ENCODE measurements at places on chromosomes 16 and 17. TPM values are rescaled to one million over a fixed set of nuclear protein-coding genes. Genes with fewer than 3 reads are reported as not detected.
A peak's percentile ranks its signal among the peaks of the same experiment; 100 is the strongest.

The SPNS2 gene
- total RNA-seq: 110 TPM

The TK1 gene
- total RNA-seq: 245 TPM

The BCL6B gene
- total RNA-seq: not detected

The SPNS3 gene
- 0.75 TPM for total RNA-seq

The GSPT1 gene
- total RNA-seq: 145 TPM

The BBS2 gene
- total RNA-seq: 75.3 TPM

GRCh38 chr17:60229188-60229802 lies 79.5 kb downstream of the CA4 start:
- no peak for DNase-seq

DNA sequence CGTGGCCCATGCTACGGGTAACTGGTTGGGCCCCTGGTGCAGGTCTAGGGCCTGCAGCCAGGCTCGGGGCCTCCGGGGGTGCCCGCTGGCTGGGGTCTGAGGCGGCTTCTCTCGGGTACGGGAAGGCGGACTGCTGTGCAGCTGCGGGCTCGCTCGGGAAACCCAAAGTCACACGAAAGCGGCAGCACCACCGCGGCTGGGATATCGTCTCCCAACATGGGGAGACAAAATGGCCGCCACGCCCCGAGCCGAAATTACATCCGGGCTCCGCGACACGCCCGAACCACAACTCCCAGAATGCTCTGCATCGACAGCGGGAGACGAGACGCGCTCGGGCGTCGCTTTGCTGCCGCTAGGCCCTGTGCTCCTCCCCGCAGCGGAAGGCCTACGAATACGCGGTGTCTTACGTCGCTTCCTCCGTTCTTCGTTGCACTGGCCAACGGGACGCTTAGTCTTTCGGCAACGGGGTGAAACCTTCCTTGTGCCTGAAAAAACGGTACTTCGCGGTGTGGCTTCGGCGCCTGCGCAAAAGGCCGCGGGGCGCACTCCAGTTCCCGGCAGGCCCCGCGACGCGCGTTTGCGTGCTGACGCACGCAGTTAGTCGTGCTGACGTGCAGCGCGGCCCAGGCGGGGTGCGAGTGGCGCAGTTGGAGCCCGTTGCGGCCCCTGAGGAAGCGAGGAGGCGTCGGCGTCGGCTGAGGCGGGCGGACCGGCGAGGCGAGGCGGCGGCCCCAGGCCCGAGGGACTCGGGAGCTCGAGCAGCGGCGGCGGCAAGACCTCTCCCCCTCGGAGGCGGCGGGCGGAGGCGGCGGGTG lies at the start of gene SRRM2:
SRRM2 (plus strand) TSS at position 604 of the 815 bp plus-strand sequence. CDS start 3,727 bp downstream, outside the sequence.
- DNase-seq: peak; percentile 64

DNA sequence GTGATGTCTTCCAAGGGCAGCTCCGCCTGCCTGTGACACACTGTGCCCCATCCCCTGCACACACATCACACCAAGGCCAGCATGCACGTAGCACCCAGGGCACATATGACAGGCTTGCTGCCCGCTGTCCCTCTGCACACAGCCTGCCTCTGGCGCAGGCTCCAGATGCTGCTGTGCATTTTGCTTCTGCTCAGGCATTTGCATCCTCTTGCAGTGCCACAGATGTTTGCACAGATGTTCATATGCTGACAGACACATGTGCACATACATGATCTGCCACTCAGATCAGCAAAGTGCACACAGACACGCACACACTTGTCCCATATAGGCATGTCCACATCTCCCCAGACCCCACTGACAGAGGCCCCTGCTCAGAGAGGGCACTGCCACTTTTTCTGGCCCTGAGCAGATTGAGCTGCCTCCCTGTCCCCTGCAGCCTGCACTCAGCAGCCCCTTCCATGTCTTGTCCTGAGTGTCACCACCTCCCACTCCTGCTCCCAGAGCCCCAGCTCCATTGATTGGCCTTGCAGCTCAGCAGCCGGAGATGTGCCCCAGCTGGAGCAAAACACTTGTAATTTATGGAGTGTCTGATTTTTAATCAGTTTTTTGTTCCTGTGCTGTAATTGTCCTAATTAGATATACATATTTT lies 115.1 kb upstream of the RPL38 start:
- no peak for DNase-seq

DNA sequence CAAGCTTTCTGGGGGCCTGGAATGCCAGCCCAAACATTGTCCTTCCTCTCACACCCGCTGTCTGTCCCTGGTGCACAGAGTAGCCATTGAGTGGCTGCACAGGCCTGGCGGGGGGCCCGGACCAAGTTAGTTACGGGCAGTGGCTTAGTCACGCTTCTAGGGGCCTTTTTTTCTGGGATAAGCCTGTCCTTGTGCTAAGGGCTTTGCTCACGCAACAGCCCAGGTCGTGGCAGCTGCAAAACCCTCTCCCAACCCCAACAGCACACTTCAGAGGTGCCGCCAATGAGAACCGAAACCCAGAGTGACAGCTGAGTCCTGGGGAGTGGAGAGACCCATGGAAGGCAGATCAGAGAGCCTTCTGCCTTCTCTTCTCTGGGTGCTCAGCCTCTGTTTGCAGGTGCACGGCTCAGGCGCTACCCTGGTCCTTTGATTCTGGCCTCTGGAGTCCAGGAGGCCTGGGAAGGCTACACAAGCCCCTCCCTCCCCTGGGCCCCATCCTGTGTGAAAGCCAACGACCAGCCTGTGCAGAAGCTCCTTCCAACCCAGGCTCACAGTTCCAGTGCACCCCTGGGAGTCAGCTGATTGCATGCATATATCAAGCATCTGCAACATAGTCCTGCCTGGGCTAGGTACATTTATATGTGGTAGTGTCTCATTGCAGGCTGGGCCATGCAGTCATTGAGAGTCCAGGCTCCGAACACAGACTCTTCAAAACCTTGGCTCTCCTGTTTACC lies 9.1 kb downstream of the WSCD1 start:
- no peak for DNase-seq

GRCh38 chr17:3738562-3739295 lies 15.0 kb downstream of the HASPIN start:
- peak; percentile 20 for DNase-seq

GRCh38 chr17:75793460-75793859 lies 8.9 kb downstream of the UNK start:
- no peak for DNase-seq

- DNase-seq: no peak
Measured at GRCh38 chr16:67528222-67528869, at the start of gene RIPOR1. TSS of gene RIPOR1 (plus strand) at chr16:67528829. CDS start at chr16:67538447, 9,618 bp downstream.

GRCh38 chr17:15270628-15271381 lies 5.7 kb upstream of the PMP22 start:
- DNase-seq: no peak

- DNase-seq: no peak
Measured at GRCh38 chr16:28596115-28596630, 677 bp downstream of the SULT1A2 start.

DNA sequence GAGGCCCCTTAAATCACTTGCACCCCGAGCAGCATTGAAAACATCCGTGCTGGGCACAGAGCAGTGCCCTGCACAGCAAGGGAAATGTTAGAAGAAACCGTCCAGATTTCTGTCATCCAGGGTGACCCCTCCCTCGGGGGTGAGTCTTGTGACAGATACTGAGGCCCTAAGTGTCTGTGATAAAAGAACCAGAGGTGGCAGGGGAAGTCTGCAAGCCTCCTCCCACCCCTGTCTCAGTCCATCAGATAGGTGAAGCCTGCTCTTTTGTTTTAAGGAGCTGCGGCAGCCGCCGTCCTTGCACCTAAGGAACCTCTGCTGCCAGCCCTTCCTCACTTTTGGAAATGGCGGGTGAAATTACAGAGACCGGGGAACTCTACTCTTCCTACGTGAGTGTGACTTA lies 845 bp upstream of the NAT9 start:
- DNase-seq: no peak

DNA sequence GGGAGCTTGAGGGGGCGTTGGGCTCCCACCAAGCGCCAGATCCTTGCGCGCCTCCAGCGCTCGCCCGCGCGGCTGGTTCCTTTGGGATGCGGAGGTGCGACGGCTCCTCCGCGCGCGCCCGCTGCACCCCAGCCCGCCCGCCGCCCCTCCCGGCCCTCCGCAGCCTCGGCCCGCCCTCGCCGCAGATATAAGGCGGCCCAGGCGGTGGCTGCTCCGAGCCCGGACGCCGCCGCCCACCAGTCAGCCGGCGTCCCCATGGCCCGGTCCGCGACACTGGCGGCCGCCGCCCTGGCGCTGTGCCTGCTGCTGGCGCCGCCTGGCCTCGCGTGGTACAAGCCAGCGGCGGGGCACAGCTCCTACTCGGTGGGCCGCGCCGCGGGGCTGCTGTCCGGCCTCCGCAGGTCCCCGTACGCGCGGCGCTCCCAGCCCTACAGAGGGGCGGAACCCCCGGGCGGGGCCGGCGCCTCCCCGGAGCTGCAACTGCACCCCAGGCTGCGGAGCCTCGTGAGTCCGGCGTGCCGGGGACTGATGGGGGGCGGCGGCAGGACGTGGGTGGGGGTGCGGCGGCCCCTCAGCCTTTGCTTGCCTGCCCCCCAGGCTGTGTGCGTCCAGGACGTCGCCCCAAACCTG lies at the start of gene NPB:
NPB (plus strand) TSS at position 216 of the 630 bp plus-strand sequence; CDS start at position 256, 40 bp downstream.
- no peak for DNase-seq
